ENCODE measurements at places on chromosomes 4 and X.
A peak's percentile ranks its signal among the peaks of the same experiment; 100 is the strongest.

DNA sequence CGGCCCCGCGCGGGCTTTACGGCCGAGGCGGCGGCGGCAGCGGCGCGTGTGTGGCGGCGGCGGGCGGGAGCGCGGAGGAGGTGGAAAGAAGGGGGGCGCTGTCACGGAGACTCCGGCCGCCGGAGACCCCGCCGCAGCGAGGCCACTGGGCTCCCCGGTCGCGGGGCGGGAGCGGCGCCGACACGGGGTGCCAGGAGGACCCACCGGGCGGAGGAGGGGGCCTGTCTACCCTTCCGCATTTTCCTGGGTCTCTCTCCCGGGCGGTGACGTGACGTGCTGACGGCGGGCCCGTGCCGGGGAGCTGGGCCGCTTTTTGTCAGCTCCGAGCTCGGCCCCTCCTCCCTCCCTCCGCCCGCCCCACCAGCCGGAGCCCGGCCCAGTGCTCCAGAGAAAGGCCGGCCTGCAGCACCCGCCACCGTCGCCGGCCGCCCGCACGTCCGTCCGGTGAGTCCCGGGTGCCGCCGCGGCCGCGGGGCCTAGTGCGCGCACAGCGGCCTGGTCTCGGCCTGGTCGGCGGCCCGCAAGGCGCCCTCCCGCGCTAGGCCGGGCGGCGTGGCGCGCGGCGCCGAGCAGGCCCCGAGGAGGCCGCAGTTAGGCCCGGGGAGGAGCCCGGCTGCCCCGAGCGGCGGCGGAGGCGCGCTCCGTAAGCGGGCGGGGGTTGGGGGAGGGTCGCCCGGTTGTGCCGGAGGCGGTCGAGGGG lies at the start of gene ZFX:
TSS of gene ZFX (plus strand) at position 379 of the 700 bp plus-strand sequence. CDS start 23,014 bp downstream, outside the sequence.
- peak; percentile 71 for DNase-seq

DNA sequence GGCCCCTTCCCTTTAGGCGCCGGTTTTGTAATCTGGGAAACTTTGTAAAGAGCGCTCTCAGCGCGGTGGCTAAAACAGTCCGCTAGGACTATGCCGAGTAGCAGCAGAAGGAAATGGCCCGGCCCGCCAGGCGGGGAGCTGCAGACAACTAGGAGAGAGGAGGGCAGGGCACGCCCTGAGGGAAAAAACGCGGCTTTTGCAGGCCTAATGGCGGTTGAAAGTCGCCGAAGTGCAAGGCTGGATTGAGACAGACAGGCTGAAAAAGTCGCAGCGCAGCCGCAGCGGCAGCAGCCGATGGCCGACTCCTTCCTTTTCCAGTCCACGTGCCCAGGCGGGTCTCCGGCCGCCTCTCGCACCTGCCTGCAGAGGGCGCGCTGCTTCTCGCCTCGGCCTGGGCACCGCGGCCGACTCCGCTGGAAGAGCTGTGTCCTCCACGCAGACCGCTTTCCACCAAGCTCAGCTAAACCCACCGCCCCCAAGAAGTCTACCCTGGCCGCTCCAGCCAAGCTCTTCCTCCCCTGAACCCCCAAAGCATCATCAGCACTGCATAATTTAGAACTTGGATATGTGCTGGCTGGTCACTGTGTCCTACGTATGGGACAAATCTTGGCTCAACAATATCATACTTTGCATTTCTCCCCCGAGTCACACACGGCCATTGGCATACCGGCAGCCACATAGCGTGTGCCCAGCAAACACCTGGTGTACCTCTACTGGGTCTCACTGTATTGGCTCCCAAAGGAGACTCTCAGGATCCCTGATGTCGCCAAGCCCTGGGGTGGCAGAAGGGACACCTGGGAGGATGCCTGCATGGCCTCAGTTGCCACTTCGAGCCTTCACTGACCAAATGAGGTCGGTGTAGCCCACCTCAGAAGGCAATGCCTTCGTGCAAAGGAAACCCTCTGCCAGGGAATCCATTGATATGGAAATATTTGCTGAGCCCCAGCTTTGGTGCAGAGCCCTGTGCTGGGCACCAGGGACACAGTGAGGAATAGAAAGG lies 14.5 kb downstream of the SLC25A5 start:
- DNase-seq: peak; percentile 47

GRCh38 chrX:5774446-5774845 lies 454.2 kb downstream of the NLGN4X start:
- no peak for DNase-seq

GRCh38 chrX:13014111-13015096 lies 30.0 kb downstream of the FAM9C start:
- DNase-seq: no peak

DNA sequence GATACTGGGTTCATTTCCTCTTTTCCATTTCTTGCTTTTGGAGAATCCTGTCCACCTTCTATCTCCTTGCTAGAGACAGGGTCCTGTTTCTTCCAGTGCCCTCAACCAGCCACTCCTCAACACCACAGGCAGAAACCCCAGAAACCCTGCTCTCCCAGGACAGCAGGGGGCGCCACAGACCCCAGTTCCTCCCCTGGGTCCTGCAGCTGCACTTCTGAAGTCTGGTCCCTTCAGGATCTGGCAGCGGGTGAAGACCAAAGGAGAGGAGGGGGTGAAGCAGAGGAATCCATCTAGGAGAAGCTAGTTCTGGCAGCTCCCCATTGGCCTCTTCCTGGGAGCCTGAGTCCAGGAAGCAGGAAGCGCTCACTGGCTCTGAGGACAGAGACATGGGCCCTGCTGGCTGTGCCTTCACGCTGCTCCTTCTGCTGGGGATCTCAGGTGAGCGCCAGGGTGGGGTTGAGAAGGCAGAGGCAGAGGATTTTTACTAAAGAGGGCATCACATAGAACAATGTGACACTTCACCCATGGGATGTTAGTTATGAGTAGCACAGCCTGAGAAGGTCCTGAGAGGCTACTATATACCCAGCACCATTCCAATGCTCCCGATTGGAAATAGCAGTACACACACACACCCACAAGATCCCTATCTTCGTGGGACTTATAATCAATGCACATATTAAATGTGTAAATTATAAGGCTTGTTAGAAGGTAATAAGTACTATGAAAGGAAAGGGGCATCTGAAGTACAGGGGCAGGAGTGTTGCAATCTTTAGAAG lies at the start of gene PRSS48:
TSS of gene PRSS48 (plus strand) at position 375 of the 776 bp plus-strand sequence. CDS start at position 387, 12 bp downstream.
- DNase-seq: no peak

- DNase-seq: no peak
These were observed 907 bp downstream of the LHFPL1 start for GRCh38 chrX:112678831-112679230.

- DNase-seq: no peak
These were observed 1.4 kb downstream of the HAND2 start for GRCh38 chr4:173528378-173529321.

DNA sequence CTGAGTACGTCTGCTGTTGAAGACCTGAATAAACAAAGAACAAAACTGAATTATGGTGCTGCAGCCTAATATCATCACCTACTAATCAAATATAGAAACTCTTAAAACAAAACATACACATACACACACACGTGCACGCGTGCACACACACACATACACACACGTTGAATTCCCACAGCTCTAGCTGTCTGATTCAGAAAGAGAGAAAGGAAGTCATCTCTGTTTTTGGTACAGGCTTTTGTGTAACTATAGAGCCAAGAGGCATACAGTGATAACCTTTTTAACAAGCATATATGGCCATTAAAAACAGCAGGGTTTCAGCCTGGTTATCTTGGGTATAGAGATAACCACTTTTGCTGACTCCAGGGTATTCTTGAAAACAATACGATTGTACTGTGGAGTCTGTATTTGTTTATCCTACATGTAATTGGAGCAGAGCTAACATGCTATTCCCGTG lies 823.2 kb downstream of the CCSER1 start:
- no peak for DNase-seq

DNA sequence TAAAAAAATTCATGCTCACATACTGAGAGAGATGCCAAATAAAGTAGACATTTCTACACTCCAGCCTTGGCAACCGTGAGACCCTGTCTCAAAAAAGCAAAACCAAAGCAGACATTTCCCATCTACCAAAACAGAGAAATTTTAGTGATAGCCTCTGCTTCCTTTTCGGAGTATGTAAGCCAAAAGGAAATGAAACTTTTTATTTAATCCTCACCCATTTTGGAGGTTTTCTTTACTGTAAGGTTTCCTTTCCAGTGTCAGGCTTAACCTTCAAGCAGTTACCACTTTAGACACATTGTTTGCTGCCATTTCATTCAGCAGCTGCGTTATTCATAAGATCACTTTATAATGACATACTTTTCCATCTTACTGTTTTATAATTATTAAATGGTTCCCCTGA lies 15.9 kb downstream of the ADD1 start:
- DNase-seq: no peak

DNA sequence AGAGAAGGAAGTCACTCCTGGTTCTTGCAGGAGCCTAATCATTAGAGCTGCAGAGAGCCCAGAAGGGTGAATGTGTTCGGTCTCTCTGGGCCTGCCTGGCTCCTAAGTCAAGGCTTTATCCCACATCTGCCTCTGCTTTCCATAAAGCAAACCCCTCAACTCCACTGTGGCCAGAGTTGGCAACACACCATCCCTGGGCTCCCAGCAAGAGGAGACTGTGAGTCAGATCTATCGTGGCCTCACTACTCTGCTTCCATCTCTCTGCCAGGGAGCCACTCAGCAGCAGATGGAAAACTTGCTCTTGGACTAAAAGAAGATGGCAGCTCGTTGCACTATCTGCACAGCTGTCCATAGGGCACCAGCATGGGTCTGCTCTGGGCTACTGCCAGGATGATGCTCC lies 348.2 kb downstream of the FBXW7 start:
- no peak for DNase-seq

DNA sequence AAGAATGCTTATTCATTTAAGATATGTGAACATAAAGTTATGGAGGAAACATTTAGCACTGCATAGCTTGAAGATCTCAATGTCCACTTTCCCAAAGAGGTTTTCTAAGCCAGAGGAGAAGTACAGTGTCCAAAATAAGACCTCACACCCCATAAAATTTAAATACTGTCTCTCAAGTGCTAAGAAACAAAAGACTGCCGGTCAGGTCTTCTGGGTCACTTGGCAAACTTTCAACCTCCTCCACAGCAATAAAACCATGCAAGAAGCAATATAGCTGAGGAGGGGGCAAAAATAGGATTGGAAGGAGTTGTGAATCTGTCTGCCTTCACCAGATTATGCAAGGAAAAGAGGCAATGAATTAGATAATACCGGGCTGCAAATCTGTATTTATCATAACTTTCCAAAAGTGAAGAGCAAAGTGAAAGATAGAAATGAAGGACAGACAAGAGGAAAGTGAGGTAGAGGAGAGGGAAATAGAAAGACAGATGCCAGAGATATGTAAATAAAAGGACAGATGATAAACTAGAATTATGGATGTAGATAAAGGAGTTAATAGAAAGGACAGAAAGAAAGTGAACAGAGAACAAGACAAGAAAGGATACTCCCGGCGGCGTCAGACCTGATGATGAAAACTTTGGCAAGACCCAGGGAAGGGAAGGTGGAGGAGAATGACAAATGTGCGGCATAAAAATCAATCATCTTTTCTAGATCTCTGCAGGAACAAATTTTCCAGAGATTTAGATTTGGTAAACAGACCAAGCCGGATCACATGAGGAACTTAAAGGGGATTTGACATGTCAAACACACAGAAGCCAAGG lies 152.7 kb upstream of the FAM241A start:
- no peak for DNase-seq

DNA sequence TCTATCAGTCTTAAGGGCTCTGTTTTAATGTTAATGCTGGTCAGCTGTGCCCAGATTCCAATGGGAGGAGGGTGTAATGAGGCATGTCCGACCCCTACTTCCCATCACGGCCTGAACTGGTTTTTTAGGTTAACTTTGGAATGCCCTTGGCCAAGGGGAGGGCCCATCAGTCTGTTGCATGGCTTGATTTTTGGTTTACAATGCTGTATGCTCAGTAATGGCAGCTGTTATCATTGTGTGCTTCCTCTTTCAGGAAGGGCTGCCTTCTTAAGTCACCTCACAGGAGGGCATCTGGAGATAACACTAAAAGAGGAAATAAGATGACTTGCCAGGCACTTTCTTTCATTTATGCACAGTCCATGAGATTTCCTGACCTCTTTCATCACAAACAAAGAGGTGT lies 36.3 kb downstream of the ATXN3L start:
- no peak for DNase-seq

DNA sequence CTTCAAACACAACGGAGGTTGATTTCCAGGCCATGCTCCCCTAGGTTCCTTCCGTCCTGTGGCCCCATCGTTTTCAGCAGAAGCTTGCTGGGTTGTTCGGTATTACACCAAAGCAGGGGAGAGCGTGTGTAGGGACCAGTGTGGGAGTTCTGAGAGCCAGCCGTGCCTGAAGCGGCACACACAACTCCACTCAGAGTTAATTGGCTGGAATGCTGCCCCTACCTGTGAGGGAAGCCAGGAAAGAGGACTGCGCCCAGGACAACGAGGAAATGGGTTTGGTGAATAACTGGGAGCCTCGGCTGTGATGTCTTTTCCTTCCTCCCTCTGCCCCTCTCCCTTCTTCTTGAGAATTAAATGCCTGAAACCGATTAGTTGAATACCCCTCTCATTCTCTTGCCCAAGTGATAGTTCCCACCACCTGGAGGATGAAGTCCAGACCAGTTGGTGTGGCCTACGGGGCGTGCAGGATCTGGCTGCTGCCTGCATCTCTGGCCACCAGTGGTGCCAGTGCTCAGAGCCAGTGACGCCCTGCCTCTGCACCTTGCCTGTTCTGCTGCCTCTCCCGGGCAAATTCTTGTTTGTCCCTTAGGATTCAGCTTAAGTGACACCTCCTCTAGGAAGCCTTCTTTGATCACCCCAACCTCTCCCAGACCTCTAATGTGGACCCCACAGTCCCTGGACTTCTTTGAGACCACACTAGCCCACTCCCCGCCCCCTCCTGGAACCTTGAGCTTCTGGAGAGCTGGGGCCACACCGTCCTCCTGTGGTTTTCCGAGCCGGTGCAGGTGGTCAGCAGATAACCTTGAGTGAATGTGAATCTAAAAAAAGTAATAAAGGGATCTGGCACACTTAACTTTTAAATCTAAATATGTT lies 33.6 kb downstream of the TBC1D14 start:
- no peak for DNase-seq

DNA sequence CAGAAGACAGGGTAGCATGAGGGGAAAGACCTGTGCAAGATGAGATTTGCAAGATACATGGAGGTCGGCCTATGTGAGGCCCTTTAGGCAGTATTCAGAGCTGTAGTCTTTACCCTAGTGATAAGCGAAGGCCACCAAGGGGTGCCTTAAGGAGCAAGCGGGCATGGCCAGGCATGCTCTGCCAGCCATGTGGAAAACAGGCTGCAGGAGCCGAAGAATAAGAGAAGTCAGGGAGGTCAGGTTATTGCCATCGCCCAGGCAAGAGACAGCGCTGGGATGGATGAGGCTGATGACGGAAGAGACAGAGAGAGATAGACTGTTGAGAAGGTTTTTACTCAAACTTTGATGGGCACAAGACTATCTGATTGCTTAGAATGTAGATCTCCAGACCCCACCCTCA lies 7.0 kb upstream of the FATE1 start:
- no peak for DNase-seq

GRCh38 chr4:187814737-187815465 lies 180.7 kb upstream of the ZFP42 start:
- no peak for DNase-seq

DNA sequence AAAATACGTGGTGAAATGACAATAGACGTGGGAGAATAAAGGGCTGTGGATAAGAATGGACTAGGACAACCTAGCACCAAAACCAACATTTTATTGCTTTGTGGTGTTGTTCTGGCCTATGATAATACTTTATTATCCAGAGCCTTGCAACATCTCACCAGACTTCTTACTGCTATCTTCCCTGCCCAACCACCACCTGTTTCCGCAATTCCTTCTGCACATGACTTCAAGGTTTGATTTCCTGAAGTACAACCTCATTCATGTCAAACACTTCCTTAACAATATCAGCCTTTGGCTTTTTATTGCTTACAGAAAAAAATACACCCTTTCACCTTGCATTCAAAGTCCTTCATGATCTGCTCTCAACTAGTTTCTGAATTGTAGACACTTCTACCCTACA lies 84.8 kb downstream of the RTL3 start:
- no peak for DNase-seq
